ENCODE measurements at places on chromosomes 2 and 18.

DNA sequence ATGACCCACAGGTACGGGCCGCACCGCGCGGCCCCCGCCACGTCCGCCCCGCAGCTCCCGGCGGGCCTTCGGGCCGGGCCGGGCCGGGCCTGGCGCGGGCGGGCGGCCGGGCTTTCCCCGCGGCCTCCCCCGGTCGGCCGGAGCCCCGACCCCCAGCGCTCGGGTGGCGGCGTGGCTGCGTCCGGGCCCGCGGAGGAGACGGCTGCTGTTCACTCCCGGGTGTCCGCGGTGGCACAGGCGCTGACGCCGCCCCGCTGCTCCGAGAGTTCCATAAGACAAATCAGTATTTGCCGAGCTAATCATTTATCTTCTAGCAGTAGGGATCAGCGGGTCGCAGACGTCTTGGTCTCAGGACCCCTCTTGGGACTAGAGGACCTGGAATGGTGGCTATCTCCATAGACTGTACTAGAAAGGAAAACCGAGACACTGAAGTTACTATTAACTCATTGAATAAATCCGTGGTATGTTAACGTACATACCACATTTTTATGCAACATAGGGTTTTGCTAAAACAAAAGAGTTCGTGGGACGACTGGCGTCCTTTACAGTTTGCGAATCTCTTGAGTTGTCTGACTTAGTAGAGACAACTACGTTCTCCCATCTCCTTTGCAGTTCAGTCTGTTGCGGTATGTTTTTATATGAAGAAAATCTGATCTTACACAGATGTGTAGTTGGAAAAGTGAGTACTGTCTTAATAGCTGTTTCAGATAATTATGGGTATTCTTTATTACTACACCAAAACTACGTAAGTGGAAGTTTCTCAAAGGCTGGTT lies 500 bp downstream of the LIMS1 start:
- DNase-seq = peak; percentile 56

DNA sequence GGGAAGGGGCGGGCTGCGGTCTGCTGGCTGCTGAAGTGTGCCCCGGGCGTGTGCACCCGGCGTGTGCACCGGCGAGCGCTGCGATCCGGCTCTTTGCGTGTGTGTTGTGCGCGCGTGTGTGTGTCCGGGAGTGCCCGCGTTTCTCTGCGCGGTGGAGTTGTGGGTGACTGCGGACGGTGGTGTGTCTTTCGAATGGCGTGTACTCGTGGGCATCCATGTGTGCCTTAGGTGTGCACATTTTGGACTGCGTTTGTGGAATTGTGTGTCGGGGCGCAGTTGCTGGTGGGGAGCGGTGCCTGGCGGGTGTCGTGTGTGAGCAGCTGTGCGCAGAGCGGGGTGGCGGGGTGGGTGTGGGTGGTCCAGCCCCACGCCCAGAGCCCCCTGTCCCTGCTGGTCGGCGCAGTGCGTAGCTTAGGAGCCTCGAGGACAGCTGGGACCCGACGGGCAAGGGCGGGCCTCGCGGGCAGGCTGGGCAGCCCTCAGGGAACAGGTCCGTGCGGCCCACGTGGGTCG lies 533 bp downstream of the HPCAL1 start:
- no peak for DNase-seq

- no peak for DNase-seq
Observed at GRCh38 chr2:126781806-126782205, 116.9 kb upstream of the TEX51 start.

DNA sequence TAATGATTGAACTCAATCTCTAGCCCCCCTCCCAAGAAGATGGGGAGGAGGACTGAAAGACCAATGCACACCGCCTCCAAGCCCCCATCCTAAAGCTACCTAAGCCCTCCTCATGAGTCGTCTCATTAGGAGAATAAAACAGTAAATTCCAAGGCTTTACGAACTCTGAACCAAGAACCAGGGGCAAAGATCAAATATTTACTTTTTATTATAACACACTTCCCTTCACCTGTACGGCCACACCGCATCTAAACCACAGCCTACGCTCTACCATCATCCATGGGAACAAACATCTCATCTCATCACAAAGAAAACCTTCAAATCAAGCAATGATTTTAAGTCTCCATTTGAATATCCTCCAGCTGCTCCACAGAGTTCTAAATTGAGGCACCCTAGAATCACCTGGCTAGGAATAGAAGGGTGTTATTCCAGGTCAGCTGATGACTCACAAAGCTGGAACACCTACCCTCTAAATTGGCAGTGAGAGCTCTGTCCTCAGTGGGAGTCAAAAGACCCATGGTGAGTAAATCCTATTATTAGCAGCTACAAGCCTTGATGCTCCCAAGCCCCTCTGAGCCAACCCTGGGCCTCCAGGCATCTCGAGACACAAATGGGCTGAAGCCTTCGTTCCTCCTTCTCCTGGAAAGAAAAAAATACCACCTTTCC lies 45.6 kb upstream of the BZW1 start:
- DNase-seq = peak; percentile 68

- no peak for DNase-seq
Observed at GRCh38 chr2:119647440-119648169, 31.4 kb upstream of the TMEM177 start.
